Dermis blood vessel endothelial cell (primary cell): ENCODE measurements at places on chromosomes 7 and 10. TPM values are rescaled to one million over a fixed set of nuclear protein-coding genes. Genes with fewer than 3 reads are reported as not detected.

Gene FBXO24
- total RNA-seq, result 0.60 TPM in 1 of 2 replicates, not detected in the other

Gene PON1
- not detected in 2 replicates for total RNA-seq

Gene OR2A2
- total RNA-seq, result not detected in 2 replicates

Gene LIPK
- not detected in 2 replicates for total RNA-seq

Gene KCNH2
- under 0.01 TPM in 1 of 2 replicates, not detected in the other for total RNA-seq

Gene LDB1
- total RNA-seq, result 49.6 and 52.1 TPM in 2 replicates

Gene NUTM2A
- total RNA-seq, result 0.09 and 0.85 TPM in 2 replicates

Gene MBL2
- not detected in 2 replicates for total RNA-seq

Gene ZNF503
- total RNA-seq, result 0.68 and 1.2 TPM in 2 replicates

Gene COL26A1
- total RNA-seq, result not detected in 2 replicates

Gene PAPOLB
- 0.23 and 0.34 TPM in 2 replicates for total RNA-seq

Gene ACSL5
- total RNA-seq, result 64.2 and 66.1 TPM in 2 replicates

Gene UNC5B
- 12.1 and 15.1 TPM in 2 replicates for total RNA-seq

DNA sequence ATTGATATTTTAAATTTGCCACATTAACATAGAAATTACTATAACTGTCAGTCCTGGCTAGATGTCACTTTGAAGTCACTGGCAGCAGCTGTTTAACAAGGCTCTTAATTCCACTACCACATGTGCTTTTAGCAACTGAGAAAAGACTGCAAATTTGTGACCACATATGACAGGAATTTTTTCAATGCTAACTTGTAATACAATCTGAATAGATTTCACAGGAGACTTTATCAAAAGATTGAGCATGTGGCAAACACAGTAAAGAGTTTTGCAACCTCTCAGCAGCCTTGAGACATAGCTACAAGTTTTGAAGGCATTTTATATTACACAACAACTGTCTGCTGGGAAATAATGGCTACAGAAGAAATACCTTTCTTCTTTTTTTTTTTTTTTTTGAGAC lies 73.0 kb downstream of the MICU1 start:
- DNase-seq, result no peak

GRCh38 chr10:103766751-103767505 lies 88.4 kb downstream of the SH3PXD2A start:
- no peak for DNase-seq

- no peak for DNase-seq
These were observed 10.6 kb downstream of the SFMBT2 start for GRCh38 chr10:7400068-7400715.

DNA sequence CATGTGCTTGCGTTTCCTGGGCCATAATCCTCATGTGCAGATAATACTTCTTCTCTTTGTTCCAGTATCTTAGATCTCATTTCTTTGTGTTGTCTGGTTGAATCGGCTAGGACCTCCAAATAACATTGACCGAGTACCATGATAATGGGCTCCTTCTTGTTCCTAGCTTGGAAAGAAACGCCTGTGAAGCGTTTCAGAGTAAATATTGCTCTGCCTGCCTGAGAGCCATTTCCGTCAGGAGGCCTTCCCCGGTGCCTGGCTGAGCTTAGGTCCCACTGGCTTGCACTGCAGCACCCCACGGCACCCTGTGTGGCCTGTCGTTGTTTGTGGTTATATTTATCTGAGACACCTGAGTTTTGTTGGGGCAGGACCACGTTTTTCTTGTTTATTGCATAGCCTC lies 17.7 kb downstream of the FOXK1 start:
- no peak for DNase-seq

- no peak for DNase-seq
These were observed 114.5 kb upstream of the IMMP2L start for GRCh38 chr7:111676811-111677210.

DNA sequence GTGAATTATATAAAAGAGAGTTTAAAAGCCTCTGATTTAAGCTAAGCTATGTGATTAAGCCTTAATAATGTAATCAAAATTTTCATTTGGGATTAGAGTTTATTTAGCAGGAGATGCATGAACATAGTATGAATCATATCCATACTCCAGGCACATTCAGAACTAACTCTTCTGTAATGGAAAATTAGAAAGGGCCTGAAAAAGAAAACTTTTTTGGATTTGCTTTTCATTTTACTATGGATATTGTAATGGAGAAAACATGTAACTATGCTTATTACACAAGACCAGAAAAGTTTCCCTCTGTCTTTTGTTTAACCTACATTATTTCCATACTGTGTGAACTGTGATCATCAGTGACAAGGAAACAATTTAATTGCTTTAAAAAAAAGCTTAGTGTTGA lies 22.0 kb downstream of the TES start:
- peak; percentile 25 for DNase-seq

- no peak for DNase-seq
These were observed 177.8 kb downstream of the NSUN6 start for GRCh38 chr10:18473424-18474117.

- peak; percentile 28 for DNase-seq
These were observed 25.3 kb upstream of the CUX1 start for GRCh38 chr7:101792051-101792681.

- no peak for DNase-seq
These were observed 31.8 kb upstream of the LSM8 start for GRCh38 chr7:118152149-118152548.

- DNase-seq, result no peak
These were observed 129.9 kb upstream of the TAC1 start for GRCh38 chr7:97601931-97602457.

- peak; percentile 92 for DNase-seq
These were observed 84.0 kb downstream of the ARL4A start for GRCh38 chr7:12771378-12771877.

GRCh38 chr7:18243731-18244130 lies 216.1 kb upstream of the PRPS1L1 start:
- no peak for DNase-seq

DNA sequence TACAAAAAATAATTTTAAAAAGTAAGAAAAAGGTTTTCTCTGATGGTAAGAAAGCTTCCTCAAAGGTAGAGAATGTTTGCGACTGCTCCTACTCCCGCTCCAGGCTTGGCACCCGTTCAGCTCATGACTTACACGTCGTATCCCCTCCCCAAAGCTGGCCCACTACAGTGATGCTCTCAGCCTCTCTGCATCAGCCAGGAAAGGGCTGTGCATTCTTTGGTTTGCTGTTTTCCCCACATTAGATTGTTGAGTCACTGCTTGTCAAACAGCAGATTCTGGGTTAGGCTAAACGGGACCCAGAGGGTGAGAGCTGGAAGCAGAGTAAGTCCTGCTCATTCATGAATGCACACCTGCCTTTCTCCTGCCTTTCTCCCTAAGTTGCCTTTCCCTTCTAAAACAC lies 54.7 kb upstream of the NMT2 start:
- peak; percentile 80 for DNase-seq

DNA sequence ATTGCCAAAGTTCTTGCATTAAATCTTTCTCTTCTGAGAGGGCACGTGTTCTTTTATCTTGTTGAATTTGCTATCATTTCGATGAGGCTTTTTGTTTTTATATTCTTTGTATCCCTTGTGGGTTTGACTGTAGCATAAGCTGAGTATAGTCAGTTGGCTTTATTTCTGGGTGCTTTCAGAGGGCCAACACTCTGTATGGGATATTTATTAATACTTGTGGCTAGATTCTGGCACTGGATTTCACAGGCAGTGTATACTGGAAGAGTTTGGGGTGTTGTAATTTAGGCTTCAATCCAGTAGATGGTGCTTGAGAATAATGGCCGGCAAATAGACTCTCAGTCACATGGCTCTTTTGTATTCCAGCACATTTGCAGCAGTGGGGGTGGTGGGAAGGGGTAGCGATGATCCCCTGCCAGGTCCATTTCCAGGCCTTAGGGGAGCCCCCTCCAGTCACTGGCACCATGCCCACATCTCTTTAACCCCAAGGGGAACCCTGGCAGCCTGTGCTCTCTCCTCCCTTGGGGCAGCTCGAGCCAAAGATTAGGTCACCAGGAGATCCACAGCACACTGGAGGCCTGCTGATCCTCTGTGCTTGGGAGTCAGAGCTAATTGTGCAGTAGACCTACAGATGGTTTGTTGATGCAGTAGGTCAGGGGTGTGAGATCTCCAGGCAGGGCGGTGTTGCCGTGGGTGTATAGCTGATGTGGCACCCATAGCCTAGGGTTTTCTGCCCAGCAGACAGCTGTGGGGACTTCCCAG lies 81.8 kb downstream of the PTPN20 start:
- DNase-seq, result peak; percentile 57

DNA sequence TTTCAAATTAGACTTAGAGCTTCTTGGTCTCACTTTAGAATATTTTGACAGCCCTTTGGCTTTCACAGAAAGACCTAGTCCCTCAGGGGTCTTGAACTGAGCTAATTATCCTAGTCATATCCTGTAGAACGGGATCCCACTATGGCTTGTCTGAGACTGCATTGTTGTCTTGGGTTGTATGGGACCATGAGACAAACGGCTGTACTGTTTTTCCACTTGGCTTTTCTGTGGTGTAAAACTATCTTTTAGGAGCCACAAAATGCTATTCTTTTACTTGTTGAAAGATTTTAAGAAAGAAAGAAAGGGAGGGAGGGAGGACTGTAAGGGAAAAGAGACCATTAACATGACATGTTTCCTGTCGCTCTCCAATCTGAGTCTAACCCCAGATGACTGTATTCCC lies 432.5 kb downstream of the AUTS2 start:
- no peak for DNase-seq

- no peak for DNase-seq
These were observed 57.4 kb downstream of the GPR158 start for GRCh38 chr10:25232204-25232603.

DNA sequence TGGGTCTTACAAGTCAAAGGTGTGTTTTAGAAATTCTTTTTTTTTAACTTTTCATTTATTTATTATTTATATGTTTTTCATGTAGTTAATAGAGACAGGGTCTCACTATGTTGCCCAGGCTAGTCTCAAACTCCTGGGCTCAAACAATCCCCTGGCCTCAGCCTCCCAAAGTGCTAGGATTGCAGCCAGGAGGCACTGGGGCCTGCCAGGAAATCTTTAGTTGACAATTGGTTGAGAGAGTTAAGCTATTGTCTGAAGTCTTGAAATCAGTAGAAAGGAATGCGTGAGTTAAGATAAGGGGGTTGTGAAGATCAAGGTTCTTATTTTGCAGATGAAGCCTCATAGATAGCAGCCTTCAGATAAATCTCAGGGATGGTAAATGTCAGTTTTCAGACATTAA lies 245.4 kb upstream of the GALNT17 start:
- no peak for DNase-seq

DNA sequence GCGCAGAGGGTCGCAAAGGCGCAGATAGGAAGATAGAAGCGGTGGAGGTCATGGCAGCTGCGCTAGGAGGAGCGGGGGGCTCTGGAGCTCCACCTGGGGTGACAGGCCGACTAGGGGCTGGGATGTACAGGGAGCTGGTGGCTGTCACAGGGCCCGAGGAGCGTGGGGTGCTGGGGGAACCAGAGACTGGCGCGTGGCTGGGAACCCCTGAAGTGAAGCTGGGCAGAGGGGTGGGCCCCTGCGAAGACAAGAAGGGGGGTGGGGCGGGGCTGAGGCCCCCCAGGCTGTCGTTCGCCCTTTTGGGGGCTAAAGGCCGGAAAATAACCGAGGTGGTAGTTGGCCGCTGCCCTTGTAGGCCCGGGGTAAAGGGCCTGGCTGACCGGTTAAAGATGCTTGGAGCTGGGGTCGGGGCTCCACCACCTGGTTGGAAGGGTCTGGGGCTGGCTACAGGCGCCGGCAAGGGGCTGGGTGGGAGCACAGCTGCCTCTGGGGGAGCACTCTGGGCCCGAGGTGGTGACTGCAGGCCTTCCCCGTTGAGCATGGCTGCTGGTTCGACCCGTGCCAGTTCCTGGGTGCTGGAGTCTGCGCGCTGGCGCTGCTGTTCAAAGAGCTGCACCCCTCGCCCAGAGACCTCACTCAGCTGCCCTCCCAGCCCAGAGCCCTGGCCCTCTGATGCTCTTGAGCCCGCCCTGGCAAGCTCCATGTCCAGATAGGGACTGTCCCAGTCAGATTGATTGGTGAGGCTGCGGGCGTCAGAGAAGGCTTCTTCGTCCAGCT lies 6.8 kb upstream of the MYOZ1 start:
- no peak for DNase-seq

DNA sequence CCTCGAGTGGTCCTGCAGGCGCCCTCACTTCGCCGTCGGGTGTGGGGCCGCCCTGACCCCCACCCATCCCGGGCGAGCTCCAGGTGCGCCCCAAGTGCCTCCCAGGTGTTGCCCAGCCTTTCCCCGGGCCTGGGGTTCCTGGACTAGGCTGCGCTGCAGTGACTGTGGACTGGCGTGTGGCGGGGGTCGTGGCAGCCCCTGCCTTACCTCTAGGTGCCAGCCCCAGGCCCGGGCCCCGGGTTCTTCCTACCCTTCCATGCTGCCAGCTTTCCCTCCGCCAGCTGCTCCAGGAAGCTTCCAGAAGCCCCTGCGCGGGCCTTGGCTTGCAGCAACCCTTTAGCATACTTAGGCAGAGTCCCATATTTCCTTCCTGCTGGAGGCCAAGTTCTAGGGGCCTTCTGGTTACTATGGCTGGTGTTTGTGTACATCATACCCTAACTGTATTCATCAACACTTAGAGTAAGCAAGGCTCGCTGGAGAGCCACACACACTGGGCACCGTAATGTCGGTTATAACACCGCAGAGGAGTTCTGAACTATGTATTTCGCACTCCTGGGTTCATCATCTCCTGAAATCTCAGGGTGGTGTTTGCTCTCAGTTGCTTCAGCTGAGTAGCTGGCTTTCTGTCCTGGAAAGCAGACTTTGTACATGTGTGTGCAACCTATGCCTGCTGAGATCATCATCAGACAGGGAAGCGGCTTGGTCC lies 471 bp downstream of the MGMT start:
- DNase-seq, result peak; percentile 54

- DNase-seq, result no peak
These were observed 20.6 kb downstream of the CABCOCO1 start for GRCh38 chr10:61683319-61683718.

DNA sequence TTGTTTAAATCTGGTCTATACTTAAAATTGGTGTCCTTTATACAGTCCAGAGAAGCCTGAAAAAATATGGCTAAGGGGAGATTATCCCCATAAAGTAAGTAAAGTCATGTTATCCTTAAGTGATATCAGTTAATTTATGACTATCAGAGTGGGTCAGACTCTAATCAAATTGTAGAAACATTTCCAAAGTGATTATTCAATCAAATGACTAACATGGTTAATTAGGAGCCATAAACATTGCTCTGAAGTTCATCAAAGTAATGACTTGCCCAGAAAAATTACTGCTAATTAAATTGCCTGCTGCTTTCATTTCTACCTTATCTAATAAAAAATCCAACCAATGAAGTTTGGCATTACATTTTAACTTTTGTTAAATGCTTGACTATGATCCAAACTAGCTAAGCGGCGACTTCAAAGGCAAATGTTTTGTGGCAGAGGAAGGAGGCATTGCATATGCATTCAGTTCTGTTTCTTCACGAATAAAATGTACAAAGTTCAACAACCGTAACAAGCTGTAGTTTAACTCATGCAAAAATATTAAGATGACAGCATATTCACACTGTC lies 76.7 kb downstream of the ETV1 start:
- no peak for DNase-seq

GRCh38 chr10:78337646-78338391 lies 304.2 kb downstream of the RPS24 start:
- DNase-seq, result no peak

DNA sequence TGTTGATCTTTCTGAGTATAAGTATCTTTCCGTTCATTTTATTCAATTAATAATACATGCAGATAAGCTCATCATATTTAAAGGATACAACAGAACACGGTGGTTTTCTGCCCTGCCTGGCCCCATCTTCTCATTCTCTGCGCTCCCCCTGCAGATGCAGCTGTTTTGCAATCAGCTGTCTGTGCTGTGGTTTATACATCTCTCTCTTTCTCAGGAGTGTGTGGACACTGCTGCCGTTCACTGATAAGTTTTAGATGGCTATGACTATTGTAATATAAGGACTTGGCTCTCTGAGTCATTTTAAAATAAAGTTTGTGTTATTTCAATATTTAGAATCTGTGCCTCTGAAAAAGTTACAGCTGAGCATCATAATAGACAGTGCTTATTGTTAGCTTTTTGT lies 54.5 kb downstream of the CUL1 start:
- DNase-seq, result no peak
